ENCODE measurements at places on chromosomes 5 and 9. TPM values are rescaled to one million over a fixed set of nuclear protein-coding genes. Genes with fewer than 3 reads are reported as not detected.

Gene SSNA1
- total RNA-seq = 41.9 TPM

Gene HARS2
- total RNA-seq = 45.1 TPM

Gene PRRX2
- total RNA-seq = not detected

Gene TMC1
- total RNA-seq = not detected

Gene SLC28A3
- total RNA-seq = 18.3 TPM

Gene AK8
- total RNA-seq = 1.4 TPM

- DNase-seq = no peak
Measured at GRCh38 chr5:148760945-148761638, 65.3 kb upstream of the ADRB2 start.

DNA sequence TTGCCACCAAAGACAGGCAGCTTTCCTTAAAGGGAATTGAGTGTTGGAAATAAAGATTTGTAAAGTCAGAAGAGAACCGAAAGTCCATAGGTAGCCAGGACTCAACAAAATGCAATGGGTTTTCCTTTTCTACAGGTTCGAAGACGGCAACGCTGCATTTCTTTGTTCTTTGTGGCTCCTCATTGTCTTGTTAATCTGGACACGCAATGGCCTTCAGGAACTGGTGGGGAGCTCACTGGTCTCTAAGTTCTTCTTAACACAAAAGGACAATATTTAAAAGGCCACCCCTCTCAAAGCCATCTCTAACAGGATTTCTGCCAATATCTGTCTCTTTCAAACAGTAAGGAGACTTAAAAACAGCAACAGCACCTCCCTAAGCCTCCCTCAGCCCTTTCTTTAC lies 170.6 kb downstream of the RMI1 start:
- DNase-seq = no peak

DNA sequence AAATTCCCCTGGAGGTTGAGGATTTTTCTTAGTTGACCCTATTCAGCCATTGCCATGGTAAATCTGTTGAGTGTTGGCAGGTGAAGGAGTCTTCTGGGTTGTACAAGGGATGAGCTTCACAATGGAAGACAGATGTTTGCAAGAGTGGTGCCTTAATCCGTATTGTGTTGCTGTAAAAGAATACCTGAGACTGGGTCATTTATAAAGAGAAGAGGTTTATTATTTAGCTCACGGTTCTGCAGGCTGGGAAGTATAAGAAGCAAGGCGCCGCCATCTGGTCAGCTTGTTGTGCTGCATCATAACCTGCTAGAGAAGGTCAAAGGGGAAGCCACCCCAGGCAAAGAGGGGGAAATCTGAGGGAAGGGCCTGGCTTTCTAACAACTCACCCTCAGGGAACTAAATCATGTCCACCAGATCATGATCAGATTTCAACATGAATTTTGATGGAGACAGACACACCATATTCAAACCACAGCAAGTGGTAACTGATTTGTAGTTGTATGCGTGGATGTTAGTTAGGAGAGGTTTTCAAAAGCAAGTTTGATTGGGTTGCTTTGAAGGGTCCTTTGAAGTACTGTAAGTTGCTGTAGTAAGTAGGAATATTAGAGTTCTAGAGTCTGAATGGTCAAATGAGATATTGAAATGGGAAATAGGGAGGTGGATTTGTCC lies 2.5 kb downstream of the TNPO1 start:
- peak; percentile 65 for DNase-seq

- DNase-seq = no peak
Measured at GRCh38 chr5:149094996-149095395, 32.1 kb upstream of the SH3TC2 start.

- DNase-seq = no peak
Measured at GRCh38 chr9:129547063-129547462, 73.8 kb downstream of the C9orf50 start.

GRCh38 chr9:17776735-17777134 lies 197.9 kb downstream of the SH3GL2 start:
- no peak for DNase-seq

DNA sequence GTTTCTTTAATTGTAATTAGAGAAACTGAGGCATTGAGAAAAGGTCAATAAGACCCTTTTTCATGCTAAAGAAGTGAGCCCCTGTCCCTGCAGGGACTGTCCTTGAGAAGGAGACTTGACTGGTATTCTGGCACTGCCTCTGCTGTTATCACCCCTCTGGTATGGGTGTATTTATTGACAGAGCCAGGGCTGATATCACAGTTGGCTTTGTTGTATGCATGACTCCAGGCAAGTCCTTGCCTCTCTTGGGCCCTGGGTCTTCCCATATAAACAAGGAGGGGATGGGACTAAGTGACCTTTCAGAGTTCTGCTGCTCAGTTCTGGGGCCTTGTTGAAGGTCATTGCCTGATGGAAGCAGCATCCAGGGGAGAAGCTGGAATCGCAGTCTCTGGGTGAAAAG lies 71.8 kb upstream of the PPARGC1B start:
- no peak for DNase-seq

GRCh38 chr5:150544611-150545219 lies 36.8 kb downstream of the NDST1 start:
- DNase-seq = peak; percentile 93

DNA sequence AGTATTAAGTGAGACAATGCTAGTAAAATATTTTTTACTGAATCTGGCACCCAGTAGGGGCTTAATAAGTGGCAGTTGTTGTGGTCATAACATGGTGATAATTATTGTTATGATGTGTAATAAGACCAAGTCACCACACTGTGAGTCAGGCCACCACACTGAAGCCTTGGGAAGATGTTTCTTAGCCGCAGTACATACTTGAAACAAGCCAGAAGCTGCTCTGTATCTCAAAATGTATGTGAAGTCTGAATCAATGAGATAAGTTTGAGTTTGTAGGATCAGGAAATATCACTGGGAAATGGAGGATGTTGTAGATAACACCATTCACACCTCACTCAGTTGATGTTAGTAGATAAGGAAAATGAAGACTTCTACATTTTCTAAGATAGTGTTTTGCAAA lies 51.3 kb upstream of the PTPN3 start:
- DNase-seq = no peak

DNA sequence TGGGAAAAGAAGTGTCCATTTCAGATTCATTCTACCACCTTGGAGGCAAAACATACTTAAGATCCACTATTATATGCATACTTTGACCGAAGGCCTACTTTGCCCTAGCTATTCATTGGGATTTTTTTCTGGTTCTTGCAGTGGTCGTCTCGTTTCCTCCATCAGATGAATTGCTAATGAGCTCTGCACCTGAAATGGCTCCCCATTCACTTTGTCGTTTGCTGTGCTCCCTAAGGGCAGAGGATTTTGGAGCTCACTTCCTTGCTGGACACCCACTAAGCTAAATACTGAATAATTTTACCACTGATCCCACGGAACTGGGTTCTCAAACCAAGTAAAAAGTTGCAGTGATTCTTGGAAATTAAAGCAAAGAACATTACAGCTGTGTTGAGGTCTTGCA lies 1.9 kb downstream of the KDM3B start:
- no peak for DNase-seq

- DNase-seq = no peak
Measured at GRCh38 chr5:25301836-25302235, 657.1 kb upstream of the CDH10 start.
